ENCODE measurements at places on chromosomes 13 and 19.

DNA sequence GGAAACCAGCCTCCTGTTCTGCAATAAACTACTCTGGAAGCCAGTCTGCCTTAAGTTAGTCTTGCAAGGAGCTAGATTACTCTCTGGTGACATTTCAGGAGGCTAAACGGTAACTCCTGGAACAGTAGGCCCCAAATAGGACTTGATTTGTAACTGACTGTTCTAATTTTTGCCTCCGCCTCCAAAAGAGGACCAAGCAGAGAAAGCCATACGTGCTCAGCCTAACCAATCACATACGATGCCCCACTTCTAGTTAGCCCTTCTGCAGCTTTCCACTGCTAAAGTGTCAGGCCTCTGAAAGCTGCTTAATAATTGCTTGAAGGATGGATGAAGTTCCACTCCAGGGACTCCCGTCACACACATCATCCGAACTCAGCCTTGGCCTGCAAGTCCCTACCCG is 744 bp downstream of the ZNF805 start:
- no peak for DNase-seq

DNA sequence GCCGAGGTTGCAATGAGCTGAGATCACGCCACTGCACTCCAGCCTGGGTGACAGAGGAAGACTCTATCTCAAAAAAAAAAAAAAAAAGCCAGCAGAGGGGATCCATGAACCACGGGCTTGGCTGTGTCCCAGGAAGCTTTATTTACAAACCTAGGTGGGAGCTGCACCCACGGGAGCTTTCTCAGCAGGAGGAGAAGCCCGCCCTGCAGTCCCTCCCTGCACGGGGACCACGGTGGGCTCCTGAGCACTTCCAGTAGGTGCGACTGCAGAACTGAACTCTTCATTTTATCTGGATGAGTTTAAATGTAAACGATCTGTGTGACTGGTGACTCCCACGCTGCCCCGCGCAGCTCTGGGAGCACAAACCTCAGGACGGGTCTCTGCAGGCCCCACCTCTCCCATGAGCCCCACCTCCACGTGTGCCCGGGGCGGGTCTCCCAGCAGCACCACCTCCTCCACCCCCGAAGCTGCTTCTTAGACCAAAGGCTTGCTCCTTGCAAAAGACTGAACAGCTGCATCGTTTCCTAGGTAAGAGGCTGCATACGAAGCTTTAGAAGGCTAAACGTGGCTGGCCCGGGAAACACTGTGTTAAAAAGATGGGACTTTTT is 66.4 kb downstream of the SPACA7 start:
- no peak for DNase-seq

DNA sequence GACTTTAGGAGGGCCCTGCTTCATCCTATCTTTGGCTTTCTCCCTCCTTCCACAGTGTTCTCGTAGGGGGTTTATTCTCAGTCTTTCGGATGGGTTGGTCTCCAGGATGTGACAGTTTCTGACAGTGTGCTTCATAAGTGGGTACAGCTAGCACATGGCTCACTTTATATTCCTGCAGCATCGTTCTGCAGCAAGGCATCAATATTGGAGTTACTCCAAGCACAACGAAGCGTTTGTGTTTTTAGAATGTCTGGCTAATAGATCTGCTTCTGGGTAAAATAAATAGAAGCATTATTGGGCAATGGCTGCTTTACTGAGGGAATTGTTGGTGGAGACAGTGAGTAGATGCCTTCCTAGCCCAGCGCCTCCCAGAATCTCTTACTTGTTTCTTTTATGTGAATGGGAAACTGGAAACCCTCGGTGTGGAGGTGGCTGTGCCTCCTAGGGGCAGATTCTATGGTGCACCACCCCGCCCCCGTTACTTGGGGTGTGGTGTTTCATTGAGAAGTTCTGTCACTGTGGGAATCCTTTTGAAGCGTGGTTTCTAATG is 2.0 kb downstream of the FARP1 start:
- no peak for DNase-seq

- DNase-seq, result peak; percentile 97
These were observed at the start of gene ZNF559 for GRCh38 chr19:9323919-9324583. Gene ZNF559 (plus strand): TSS chr19:9324179. CDS start chr19:9338550, 14,371 bp downstream.

DNA sequence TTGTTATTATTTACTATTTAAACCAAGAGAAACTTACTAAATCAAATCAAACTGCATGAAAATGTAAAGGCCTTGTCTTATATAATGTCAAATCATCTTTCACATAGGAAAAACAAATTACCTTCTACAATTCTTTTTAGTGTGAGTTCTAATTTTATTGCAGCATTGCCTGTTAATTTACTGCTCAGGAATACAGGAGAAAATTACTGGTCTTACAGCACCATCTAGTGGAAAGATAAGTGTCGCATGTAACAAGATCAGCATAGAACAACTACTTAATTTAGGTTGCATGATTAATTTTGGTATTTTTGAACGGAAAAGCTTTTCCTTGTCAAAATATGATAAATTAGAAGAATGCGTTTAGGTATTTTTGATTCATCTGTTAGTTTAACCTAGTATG is 502.7 kb downstream of the UQCRFS1 start:
- DNase-seq, result no peak

- no peak for DNase-seq
These were observed 2.5 kb downstream of the RTN2 start for GRCh38 chr19:45494261-45494916.

- DNase-seq, result no peak
These were observed 34.3 kb downstream of the NAA16 start for GRCh38 chr13:41345165-41345913.

- no peak for DNase-seq
These were observed 23.1 kb upstream of the SACS start for GRCh38 chr13:23456437-23457210.

- DNase-seq, result no peak
These were observed 33.2 kb downstream of the RASA3 start for GRCh38 chr13:114099191-114099590.

DNA sequence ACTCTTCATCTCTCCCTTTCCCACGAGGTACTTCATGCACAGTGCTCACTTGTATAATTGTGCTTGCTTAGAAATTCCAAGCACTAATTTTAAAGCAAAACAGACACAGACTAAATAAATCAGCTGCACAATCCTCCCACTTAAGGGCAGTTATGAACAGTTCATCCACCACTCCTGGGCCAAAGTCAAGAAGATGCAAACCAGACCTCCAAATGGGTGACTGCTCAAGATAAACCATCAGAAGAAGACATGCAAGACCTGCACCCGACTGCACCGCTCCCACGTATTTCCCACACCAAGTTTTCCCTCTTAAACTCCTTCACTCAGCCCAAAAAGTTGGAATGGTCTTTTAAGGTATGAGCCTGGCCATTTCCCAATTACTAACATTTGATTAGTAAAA is 19.9 kb downstream of the ZNF235 start:
- no peak for DNase-seq

GRCh38 chr13:58953638-58954037 is 1210.1 kb downstream of the DIAPH3 start:
- DNase-seq, result no peak

DNA sequence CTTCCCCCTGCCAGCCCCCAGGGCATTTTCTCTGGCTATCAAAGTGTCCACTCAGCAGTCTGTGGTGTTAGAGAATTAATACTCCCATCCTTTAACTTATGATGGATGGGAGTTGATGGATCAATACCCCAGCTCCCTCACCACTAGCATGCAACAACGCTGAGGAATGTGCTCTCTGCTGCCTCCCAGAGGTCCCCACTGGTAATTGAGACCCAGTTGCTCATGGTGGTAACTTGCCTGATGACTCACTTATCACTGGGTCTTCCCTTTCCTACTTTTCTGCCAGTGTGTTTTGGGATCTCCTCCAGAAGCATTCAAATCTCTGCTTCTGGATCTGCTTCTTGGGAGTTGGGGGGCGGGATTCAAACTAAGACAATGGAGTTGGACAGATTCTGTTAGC is 20.3 kb upstream of the CACNA1A start:
- DNase-seq, result no peak

DNA sequence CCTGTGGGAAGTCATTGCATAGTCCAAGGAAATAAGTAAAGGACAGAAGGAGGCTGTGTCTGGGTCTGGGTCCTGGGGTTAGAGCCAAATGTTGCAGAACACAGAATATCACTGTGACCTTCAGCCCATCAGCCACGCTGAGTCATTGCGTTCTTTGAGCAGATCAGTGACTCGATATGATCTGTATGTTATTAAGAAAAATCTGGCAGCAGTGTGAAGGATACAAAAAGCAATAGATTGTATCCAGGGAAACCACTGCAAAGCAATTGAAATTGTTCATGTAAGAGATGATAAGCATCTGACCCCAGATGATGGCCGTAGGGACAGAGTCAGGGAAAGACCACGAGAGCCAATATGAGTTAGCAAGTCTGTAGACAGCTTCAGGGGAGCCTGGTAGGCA is 1575.1 kb upstream of the SLC10A2 start:
- no peak for DNase-seq

- DNase-seq, result no peak
These were observed 355.2 kb downstream of the KCNRG start for GRCh38 chr13:50370303-50370950.

GRCh38 chr13:25166306-25166705 is 5.8 kb downstream of the AMER2 start:
- no peak for DNase-seq

GRCh38 chr13:95524264-95524901 is 28.1 kb upstream of the CLDN10 start:
- DNase-seq, result no peak

DNA sequence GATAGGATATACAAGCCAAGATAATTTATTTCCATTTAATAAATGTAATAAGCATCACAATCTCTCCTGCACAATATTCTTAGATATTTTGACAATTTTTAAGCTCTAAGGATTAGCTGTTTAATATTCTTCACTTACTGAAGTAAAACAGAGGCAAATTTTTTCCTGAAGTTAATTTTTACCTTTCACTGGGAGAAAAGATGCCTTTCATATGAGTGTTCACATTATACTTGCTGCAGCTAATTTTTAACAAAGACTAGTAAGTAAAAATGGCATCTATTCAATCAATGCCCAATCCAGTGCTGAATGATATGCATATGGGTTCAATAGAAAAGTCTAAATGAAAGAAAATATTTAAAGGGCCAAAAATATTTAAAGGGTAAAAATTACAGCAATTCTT is 377.2 kb upstream of the GPC6 start:
- no peak for DNase-seq

DNA sequence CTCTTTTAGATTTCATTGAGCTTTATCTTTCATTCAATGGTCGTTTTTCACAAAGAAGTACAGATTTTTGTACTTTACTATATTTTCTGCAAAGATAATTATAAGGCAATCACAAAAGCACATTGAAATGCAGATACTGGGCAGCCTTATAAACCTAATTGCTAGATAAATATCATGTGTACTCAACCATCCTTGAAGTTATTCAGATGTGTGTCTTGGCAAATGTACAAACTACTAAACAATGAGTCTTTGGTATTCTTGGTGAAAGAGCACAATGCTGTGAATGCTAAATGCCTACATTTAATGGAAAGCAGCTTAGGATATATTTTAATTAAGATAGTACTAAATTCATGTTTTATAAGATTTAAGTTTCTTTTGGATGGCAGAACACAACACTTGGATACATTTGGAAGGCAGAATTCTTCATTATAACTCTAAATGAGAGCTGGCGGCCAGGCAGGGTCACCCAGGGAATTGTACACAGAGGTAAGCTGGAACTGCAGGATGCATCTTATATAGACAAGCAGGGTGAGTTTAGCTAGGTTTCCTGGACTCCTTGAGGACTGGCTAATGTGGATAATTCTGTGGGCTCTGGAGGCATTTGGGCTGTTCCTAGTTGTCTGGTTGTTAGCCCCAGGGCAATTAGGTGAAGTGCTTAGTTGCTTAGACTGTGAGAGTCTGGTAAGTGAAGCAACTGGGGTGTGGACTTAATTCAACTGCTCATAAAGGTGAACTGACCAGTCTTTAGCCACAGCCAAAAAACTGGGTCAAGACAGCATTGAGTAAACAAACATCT is 286.6 kb downstream of the PCDH20 start:
- DNase-seq, result no peak

- DNase-seq, result no peak
These were observed 423.7 kb upstream of the KLF12 start for GRCh38 chr13:74557870-74558269.

- no peak for DNase-seq
These were observed 11.4 kb downstream of the CHAMP1 start for GRCh38 chr13:114325729-114326128.

- no peak for DNase-seq
These were observed 3.7 kb upstream of the PLAUR start for GRCh38 chr19:43673637-43674036.

DNA sequence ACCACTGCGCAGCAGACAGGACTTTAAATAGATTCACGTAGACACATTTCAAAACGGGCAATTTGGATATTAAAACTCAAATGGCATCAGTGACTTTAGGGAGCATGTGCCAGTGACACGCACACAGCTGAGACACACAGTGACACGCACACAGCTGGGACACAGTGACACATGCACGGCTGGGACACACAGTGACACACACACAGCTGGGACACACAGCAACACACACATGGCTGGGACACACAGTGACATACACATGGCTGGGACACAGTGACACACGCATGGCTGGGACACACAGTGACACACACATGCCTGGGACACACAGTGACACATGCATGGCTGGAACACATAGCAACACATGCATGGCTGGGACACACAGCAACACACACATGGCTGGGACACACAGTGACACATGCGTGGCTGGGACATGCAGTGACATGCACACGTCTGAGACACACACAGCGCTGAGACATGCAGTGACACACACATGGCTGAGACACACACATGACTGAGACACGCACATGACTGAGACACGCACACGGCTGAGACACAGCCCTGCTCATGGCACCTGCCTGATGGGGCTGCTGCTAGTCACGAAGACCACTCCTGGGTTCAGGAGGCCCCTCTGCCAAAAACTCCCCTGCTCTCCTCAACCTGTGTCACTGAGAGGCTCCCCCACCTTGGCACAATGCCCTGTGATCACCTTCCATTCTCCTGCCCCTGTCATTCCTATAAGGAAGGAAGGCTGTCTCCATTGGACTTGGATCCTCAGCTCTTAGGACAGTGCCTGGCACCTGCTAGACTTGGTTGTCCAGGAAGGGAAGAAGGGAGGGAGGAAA is 52.5 kb downstream of the SOX1 start:
- no peak for DNase-seq

- peak; percentile 15 for DNase-seq
These were observed 846 bp upstream of the PRKACA start for GRCh38 chr19:14118165-14119051.

DNA sequence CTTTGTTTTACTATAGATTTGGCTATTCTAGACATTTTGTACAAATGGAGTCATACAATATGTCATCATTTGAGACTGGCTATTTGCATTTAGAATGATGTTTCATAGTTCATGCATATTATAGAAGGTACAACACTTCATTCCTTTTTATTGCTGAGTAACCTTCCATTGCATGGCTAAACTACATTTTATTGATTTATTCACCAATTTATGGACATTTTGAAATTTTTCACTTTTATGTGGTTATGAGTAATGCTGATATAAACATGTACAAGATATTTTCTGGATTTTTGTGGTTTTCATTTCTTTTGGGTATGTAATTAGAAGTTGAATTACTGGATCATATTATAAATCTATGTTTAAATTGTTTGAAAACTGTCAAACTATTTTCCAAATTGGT is 710.3 kb upstream of the SLITRK5 start:
- DNase-seq, result no peak

All from stimulated activated CD4-positive, alpha-beta T cell treated with anti-CD3 and anti-CD28 coated beads, Interleukin-12 subunit alpha, Interleukin-12 subunit beta, amount 100 ng/mL, for 4 hours (primary cell).